ENCODE measurements at places on chromosomes 5 and 9. TPM values are rescaled to one million over a fixed set of nuclear protein-coding genes. Genes with fewer than 3 reads are reported as not detected.

DNA sequence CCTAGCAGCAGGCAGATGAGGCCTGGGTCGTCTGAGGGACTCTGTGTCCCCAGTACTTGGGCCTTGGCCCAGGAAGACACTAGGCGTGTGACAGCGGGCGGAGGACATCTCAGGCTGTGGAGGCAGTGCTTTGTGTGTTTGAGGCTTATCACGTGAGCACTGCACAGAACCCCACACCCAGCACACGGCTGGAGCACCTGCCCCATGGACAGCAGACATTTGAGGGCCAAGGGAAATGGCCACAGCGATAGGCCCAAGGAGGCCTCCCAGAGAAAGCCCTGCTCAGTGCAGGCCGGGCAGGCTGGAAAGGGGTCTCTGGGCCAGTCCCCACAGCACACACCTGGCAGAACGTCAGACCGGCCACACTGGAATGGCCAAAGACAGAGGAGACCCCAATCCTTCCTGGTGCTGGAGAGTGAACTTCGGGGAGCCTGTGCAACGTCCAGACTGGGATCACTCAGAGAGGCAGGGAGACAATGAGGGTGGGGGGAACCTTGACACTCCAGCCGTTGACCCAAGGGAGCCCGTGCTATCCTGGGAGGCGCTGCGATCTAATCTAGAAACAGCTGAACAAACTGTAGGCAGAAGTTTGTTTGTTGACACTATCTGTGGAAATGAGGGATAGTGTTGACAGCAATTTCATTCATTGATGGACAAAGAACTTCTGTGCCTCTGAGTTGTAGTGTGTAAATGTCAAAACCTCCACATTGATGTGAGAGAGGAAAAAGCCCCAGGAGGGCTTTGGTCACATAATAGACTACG lies 19.6 kb upstream of the FLT4 start:
- no peak overlapping the region for H3K4me3 ChIP-seq
- DNase-seq: no peak
- H3K4me1 ChIP-seq: peaks cover 4% of the 10 kb centered on the region
- no peak overlapping the region for H3K27ac ChIP-seq
- H3K36me3 ChIP-seq: no peaks in the 10 kb centered on the region

DNA sequence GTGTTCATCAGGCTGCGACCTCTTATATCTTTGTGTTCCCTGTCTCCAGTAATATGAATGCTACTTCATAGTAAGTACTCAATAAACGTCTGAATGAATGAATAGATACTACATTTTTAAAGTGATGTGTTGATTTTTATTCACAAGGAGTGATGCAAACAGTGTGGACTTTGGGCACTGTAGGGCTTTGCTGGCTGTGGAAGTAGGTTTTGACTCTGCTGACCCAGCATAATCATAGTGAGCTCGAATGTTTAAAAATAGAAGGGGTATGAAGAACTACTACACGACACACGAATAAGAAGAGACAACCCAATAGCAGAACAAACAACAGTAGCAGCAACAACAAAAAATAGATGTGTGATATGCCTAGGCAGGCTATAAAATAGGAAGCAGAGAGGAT lies 147.4 kb downstream of the SH3GL2 start:
- no peaks in the 10 kb centered on the region for H3K36me3 ChIP-seq
- no peaks in the 10 kb centered on the region for H3K27me3 ChIP-seq
- H3K4me3 ChIP-seq: no peak overlapping the region
- no peak overlapping the region for H3K27ac ChIP-seq

SPINK7 gene
- not detected for total RNA-seq

DNA sequence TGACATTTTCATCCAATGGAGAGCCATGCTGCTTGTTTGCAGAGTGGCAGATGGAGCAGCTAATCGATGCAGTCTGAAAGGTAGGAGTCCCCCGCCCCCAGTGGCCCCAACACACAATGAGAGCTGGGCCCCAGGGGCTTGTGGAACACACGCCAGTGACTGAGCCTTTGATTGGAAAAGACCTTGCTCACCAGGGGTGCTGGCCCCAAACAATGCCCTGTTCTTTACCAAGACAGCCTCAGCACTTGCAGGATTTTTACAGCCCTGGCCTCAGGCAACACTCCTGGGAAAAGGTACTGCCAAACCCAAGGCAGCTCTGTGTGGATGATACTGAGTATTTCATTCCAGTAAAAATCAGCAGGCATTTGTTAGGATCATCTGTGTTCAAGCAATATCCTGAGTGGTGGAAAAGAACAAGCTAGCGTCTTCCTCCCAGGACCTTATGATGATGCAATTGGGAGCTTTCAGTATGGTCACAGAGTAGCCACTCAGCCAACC lies 276.8 kb upstream of the CLINT1 start:
- H3K27ac ChIP-seq: no peak overlapping the region
- DNase-seq: no peak
- no peaks in the 10 kb centered on the region for H3K36me3 ChIP-seq

- H3K27me3 ChIP-seq: no peaks in the 10 kb centered on the region
- no peak overlapping the region for H3K27ac ChIP-seq
- no peak overlapping the region for H3K4me3 ChIP-seq
- H3K4me1 ChIP-seq: no peaks in the 10 kb centered on the region
Observed at GRCh38 chr5:1552521-1553255, 28.9 kb upstream of the LPCAT1 start.

DNA sequence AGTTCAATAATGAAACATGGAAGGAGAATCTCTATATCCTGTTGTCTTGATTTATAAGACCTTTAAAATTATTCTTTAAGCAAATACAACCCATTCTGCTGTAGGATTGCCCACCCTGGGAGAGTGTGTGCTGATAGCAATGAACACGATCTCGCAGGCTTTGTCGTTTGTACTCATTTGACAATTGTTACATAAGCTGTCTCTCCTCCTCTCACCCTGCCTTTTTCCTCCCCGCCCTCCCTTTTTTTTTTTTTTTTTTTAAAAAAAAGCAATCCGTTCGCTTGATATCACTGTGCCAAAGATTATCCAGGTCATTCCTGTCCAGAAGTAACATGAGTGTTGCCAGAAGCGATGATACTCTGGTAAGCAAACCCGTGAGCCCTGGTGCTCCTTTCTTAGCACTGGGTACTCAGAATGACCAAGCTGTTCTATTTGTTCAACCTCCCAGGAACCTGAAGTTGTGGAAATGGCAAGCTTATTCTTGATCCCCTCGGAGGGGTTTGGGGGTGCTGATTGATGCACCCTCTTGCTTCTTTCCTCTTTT lies 82.7 kb upstream of the CTSL start:
- H3K27me3 ChIP-seq: peaks cover 8% of the 10 kb centered on the region
- no peak for DNase-seq
- no peak overlapping the region for H3K27ac ChIP-seq
- H3K4me3 ChIP-seq: no peak overlapping the region
- no peaks in the 10 kb centered on the region for H3K36me3 ChIP-seq

PCAT7 gene
- total RNA-seq: not detected

GRCh38 chr9:124012368-124013301 lies 1.1 kb downstream of the LHX2 start:
- H3K27ac ChIP-seq: no peak overlapping the region
- DNase-seq: no peak
- no peak overlapping the region for H3K4me3 ChIP-seq
- peaks cover 19% of the 10 kb centered on the region for H3K36me3 ChIP-seq
- H3K27me3 ChIP-seq: peaks cover 73% of the 10 kb centered on the region

DNA sequence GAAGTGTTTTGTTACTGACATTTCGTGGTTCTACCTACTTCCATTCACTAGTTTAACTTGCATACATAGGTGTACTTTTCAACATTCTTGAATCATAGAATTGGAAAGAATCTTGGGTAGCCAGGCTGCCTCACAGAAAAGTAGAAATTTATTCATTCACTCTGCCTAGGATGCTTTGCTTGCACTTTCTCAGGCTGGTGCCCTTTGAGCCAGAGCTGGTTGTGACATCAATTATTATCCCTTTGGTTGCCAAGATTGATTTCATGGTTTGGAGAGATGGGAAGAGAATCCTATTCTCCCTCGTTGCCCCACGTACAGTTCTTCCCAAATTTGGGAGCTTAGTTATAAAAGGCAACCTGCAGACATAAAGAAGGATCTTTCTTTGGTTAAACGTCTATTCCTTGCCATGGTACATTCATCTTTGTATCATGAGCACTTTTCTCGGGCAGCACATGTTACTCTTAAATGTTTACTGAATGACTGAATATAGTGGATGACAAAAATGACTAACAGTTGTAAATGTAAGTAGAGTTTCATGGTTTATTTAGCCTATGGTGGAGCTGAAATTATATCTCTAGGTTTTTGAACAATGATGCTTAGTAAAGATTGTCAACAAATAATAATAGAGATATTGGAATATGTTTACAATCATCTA lies 195.5 kb downstream of the COMMD10 start:
- no peak overlapping the region for H3K27ac ChIP-seq
- H3K4me1 ChIP-seq: peaks cover 3% of the 10 kb centered on the region
- H3K4me3 ChIP-seq: no peak overlapping the region

DNA sequence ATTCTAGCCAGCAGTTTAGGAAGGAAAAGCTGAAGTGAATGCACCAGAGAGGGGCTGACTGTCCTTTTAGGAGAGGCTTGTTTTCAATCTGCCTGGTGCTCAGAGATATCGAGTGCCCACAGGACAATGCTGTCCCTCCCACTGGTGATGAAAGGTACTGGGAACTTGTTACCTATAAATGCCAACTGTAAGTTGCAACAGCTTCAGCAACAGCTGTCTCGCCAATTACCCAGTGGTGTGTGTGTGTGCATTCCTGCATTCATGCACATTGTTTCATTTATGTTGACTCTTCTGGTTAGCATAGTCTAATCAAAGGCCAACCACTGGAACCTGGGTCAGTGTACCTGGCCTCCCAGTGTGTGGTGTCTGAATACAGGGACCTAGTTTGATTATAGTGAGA lies 161.1 kb downstream of the CSNK1G3 start:
- no peak for DNase-seq
- H3K4me3 ChIP-seq: no peak overlapping the region
- no peaks in the 10 kb centered on the region for H3K27me3 ChIP-seq
- H3K36me3 ChIP-seq: no peaks in the 10 kb centered on the region
- H3K4me1 ChIP-seq: no peaks in the 10 kb centered on the region

DNA sequence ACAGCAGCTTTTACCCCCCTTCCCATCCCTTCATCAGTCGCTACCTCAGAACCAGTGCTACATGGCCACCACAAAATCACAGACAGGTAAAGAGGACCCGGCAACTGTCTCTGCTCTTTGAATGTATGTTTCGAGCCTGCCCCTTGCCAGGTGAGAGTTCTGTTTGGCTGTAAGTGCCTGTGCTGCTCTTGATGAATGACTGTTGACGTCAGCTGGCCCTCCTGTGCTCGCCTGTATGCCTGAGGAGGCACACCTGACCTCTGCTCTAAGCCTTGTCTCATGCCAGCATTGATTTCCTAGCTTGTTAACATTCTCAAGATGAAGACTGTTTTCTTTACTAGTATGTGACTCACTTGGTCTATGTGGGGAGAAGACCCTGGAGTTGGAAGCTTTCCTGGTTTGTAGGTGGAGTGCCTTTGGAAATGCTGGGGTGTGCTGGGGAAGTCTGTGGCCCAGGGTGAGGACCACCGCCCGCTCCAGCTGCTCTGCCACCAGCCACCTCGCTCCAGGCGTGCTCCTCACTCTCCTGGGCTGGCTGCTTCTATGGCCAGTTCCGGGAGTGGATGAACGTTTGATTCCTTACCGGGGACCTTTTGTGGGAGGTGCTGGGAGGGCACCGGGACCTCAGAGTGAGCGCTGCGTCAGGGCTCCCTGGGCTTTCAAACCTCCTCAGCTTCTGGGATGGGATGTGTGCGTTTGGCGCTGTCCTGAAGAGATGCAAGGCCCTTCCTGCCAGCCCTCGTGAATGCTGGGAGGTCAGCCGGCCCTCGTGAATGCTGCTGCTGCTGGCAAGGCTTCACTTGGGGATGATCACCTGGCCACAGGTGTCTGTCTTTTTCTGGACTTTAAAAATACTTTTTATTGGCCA lies 109.9 kb downstream of the EHMT1 start:
- no peak for DNase-seq
- H3K4me1 ChIP-seq: peaks cover 23% of the 10 kb centered on the region
- H3K36me3 ChIP-seq: peaks cover 94% of the 10 kb centered on the region
- H3K4me3 ChIP-seq: no peak overlapping the region

- no peak for DNase-seq
- no peak overlapping the region for H3K27ac ChIP-seq
- H3K27me3 ChIP-seq: peaks cover 7% of the 10 kb centered on the region
- H3K4me1 ChIP-seq: no peaks in the 10 kb centered on the region
- no peak overlapping the region for H3K4me3 ChIP-seq
Observed at GRCh38 chr9:79970146-79970425, 398.3 kb downstream of the TLE4 start.

- H3K27me3 ChIP-seq: no peaks in the 10 kb centered on the region
- H3K4me1 ChIP-seq: no peaks in the 10 kb centered on the region
- DNase-seq: no peak
- H3K4me3 ChIP-seq: no peak overlapping the region
- no peak overlapping the region for H3K27ac ChIP-seq
Observed at GRCh38 chr9:136354592-136355085, 8.9 kb downstream of the DNLZ start.

- H3K36me3 ChIP-seq: peaks cover 4% of the 10 kb centered on the region
- no peak overlapping the region for H3K27ac ChIP-seq
- H3K4me1 ChIP-seq: no peaks in the 10 kb centered on the region
- no peaks in the 10 kb centered on the region for H3K27me3 ChIP-seq
Observed at GRCh38 chr9:122071715-122072114, 21.4 kb downstream of the TTLL11 start.

TOR2A gene
- total RNA-seq: 20.6 TPM

DNA sequence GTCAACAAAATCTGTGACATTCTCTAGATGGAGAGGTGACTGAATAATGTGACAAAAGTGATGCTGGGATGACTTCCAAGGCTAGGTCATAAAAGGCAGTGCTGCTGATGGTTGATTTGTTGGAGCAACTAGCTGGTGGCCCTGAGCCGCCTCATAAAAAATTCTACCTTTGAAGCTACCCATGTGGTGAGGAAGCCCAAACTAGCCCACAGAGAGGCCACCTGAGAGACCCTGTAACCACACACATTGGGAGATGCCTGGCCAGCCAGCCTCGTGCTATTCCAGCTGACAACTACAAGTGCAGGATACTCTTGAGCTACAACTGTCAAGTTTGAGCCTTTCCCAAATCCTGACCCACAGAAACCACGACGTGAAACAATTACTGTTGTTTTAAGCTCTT lies 22.7 kb downstream of the CLTA start:
- no peak for DNase-seq
- no peak overlapping the region for H3K27ac ChIP-seq
- H3K27me3 ChIP-seq: no peaks in the 10 kb centered on the region
- no peak overlapping the region for H3K4me3 ChIP-seq

ANKRD31 gene
- total RNA-seq: 0.18 TPM

Data from activated CD4-positive, alpha-beta memory T cell treated with anti-CD3 and anti-CD28 coated beads, Interleukin-2, amount 10 ng/mL, durations not matched to agents 7 days and 5 days (primary cell).